GM04503 (cell line): ENCODE measurements at places on chromosomes 4 and X.

- no peak for DNase-seq
Measured at GRCh38 chr4:102525504-102525903, 24.3 kb downstream of the NFKB1 start.

DNA sequence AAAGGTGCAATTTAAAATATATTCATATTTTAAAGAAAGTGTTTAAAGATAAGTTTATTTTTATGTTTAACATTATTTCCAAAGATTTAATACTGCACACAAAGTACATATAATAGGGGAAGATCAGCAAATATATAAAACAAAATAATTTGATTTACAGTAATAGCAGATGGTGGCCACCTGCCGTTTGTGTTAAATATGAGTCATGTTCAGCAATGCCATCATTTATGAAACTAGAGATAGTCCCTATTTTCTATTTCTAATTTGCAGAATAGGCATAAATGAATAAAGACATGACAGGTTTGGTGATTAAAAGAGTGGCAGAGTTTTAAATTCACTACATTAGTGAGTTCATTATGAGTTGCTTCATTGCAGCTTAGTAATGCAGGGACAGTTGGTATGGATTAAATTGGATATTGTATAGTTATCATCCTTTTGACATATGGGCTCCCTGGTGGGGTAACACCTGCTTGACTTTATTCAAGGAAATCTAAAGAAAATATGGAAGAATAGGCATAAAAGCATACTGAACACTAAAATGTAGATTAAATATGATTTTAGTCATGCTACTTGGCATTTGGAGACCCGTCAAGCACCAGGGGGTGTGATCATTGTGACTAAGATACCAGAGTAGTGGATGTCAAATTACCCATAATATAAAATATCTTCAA lies 78.8 kb upstream of the BANK1 start:
- DNase-seq, result no peak

- DNase-seq, result no peak
Measured at GRCh38 chr4:160142579-160142978, 1039.7 kb downstream of the RAPGEF2 start.

DNA sequence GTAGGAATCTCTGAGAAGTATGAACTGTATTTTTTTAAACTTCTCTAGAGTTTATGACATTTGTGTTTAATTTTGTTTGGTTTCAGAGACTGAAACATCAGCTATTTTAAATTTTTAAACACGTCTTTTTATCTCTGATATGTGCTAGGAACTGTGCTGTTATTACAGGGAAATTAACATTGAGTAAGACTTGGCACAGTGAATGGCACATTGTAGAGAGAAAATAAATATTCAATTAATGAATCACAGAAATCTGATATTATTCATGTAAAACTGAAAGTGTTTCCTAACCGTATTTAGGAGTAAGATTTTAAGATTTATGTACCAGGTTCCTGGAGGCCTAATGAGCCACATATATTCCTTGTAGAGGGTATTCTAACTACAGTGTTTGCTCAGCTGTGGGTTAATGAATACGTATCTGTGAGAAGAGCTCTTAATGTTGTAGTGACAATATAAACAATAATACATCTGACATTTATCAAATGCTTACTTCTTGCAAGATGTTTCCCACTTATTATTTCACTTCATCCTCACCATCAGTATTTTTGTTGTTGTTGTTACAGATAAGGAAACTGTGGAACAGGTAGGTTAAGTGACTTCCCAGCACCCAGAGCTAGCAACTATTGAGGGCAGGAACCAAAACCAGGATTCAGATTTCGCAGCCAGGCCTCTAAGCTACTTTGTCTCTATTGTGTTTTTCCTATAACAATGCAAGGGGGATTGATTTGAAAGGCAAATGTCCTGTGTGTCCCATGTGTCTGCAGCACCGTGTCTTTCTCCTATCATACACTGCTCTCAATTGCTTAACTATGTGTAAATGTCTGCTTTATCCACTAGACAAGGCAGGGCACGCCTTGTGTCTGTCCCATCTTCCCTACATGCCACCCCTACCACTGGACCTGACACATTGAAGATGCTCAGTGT lies 121.1 kb upstream of the FAM9C start:
- DNase-seq, result no peak

DNA sequence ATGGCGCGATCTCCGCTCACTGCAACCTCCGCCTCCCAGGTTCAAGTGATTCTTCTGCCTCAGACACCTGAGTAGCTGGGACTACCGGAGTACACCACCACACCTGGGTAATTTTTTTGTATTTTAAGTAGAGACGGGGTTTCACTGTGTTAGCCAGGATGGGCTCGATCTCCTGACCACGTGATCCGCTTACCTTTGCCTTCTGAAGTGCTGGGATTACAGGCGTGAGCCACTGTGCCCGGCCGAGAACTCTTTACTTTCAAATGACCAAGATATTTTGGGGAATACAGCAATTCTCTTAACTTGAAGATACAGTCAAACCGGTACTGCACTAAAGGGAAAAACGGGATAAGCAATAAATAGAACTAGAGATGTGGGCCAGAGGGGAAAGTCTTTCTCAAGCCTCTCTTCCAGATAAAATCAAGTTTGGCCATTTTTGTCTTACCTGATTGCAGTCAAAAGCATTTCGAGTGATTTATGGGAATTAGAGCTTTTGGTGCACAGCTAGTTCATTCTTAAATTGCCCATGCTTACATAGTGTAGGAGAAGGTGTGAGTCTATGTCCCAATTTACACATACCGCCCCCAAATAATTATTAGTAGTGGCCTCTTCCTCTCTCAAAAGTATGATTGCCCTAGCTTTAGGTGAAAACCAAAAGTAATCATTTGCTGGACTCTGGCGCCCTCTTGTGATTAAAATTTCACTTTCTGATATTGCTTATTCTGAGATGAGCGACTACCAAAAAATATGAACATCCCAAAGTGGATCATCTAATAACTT lies 53.2 kb upstream of the ABCG2 start:
- DNase-seq, result no peak

DNA sequence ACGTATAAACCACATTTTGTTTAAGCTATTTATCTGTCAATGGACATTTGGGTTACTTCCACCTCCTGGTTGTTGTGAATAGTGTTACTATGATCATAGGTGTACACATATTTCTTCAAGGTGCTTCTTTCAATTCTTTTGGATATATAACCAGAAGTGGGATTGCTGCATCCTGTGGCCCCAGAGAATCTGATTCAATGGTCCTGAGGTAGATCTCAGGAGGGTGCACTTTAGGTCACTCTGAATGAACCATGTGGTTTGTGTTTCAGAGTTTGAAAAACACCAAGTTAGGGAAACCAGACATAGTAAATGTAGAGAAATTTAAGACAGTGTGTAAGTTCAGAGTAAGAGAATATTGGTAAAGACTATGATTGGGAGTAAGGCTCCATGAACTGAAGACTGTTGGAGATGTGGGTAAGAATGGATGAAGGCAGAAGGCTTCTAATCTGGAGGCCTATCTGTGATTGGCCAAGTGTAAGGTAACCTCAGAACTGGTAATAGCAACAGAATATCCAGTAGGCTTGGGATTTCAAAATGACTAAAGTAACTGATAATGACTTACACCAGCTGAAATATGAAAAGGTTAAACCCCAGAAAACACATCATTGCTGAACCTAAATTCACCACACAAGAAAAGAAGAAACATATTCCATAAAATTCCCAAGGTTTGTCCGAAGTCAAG lies 236.9 kb downstream of the CAMK2D start:
- no peak for DNase-seq

GRCh38 chr4:16119981-16120380 lies 36.2 kb upstream of the PROM1 start:
- no peak for DNase-seq

- DNase-seq, result no peak
Measured at GRCh38 chrX:119583431-119584059, 9.2 kb downstream of the UBE2A start.

DNA sequence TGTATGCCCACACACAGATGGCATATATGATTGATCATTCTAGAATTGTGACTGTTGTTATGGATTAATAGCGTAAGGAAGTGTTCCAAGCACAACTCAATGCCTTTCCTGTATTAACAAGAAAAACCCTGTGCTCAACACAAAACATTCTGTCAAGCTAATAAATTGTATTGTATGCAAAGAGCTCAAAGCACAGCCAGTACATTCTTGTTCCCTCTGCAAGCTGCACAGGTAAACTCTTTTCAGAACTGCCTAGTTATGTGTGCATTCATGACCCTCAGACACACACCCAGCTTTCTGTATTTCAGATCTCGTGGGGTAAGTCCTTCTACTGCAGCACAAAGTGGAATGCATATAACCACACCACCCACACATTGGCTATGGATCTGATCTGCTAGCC lies 34.3 kb upstream of the BANK1 start:
- DNase-seq, result no peak

- no peak for DNase-seq
Measured at GRCh38 chr4:33751050-33751449, 2493.3 kb downstream of the ARAP2 start.
